ENCODE measurements at places on chromosomes 5 and 9.

DNA sequence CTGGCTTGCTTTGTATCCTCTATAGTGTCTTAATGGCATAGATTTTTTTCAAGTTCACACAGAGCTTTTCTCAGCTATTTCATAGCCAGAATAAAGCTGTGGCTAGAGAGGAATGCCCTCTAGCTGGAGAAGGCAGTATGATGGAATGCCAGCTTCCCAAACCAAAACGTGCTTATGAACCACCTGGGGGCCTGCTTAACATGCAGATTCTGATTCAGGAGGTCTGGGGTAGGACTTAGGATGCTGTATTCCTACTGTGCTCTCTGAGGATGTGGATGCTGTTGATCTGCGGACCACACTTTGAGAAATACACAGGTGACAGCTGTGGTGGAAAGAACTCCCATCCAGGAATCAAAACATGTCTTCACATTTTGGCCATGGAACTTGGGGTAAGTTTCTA, 49.9 kb upstream of the DPYSL3 start:
- no peak for DNase-seq

- no peak for DNase-seq
These were observed 45.4 kb downstream of the MFAP3 start for GRCh38 chr5:154084062-154084639.

DNA sequence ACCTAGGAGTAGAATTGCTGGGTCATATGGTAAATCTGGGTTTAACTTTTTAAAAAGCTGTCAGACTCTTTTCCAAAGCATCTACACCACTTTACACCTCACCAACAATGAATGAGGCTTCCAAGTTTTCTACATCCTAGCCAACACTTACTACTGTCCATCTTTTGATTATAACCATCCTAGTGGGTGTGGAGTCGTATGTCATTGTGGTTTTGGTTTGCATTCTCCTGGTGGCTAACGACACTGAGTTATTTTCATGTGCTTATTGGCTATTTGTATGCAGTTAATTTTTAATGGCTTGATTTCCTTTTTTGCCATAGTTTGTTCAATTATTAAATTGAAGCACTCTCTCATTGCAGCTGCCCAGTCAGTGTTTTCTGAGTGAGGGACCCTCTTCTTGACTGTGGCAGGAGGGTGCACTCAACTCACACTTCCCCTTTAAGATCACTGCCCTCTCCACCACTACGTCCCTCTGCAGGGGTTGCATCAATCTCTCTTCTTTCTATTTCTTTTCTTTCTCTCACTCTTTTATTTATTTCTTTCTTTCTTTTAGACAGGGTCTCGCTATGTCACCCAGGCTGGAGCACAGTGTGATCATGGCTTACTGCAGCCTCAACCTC, 182.3 kb downstream of the C9orf152 start:
- DNase-seq = no peak

- DNase-seq = peak; percentile 68
These were observed 17.2 kb downstream of the TRIM14 start for GRCh38 chr9:98101868-98102273.

DNA sequence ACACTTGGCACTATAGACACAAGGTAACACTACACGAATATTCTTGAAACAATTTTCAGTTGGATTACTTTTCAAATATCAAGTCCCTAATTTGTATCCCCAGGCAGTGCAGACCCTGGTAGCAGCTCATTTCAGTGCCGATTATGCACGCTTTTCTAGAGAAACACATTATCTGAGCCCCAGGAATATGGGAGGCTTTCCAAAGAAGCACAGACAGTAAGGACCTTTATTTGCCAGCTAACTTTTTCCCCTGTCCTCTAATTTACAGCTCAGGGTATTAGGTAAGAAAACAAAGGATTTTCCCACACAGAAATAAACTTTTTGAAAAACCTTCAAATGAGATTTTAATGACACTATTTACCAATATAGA, 852.3 kb upstream of the DMAC1 start:
- DNase-seq = no peak

Data from activated gamma-delta T cell treated with anti-CD3 and anti-CD28 coated beads, Interleukin-2, amount 50 U/mL, for 16 hours (primary cell).